PC-3 (cell line): ENCODE measurements at places on chromosomes 6 and 20. TPM values are rescaled to one million over a fixed set of nuclear protein-coding genes. Genes with fewer than 3 reads are reported as not detected.

- DNase-seq, result no peak
Observed at GRCh38 chr6:119184008-119184648, 105.7 kb upstream of the FAM184A start.

DNA sequence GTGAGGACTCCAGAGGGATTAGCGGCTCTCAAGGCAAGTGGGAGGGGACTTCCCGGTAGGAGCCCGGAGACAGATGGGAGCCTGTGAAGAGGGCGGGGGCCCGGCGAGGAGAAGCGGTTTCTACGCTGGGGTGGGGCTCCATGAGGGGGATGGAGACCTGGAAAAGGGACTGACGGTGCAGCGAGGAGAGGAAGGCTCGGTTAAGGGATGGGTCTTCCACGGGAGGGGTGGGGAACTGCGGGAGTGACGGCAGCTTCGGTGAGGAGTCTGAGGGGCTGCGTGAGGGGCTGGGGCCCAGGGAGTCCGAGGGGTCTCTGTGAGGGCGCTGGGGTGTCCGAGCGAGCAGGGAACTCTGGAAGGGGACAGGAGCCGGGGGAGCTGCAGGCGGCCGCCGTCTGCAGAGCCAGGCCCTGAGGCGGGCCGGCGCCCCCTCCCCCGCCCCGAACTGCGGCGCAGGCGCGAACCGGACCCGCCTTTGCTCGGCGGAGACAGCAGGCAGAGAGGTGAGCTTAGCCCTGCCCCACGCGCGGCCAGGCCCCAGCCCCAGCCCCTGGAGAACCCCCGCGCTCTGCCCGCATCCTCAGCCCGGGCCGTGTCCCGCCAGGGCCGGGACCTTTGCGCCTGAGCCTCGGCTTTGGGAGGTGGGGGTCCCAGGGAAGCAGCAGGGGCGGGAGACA is at the start of gene NRSN2:
NRSN2 (plus strand) TSS at position 472 of the 677 bp plus-strand sequence. CDS start 2,533 bp downstream, outside the sequence.
- DNase-seq, result peak; percentile 65

The EMILIN3 gene
- not detected in 2 replicates for total RNA-seq

DNA sequence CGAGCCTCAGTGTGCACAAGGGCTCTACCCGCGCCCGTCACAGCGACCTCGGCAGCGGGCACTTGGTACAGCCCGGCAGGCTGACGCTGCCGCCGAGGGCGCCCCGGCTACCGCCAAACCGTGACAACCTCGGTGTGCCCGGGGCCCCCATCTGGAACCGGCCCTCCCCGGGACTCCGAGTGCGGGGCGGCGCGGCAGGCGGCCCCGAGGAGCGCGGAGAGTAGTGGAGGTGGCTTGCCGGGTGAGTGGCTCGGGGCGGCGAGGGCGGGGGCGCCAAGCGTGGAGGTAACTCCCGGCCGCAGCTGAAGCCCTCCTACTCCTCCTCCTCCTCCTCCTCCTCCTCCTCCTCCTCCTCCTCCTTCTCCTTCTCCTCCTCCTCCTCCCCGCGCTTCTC is at the start of gene ISM1:
ISM1 (plus strand) TSS at position 371 of the 394 bp plus-strand sequence. CDS start 503 bp downstream, outside the sequence.
- no peak for DNase-seq

GRCh38 chr20:17485017-17485416 is 46.2 kb downstream of the BFSP1 start:
- DNase-seq, result no peak

- DNase-seq, result no peak
Observed at GRCh38 chr6:35038076-35038475, 103.1 kb downstream of the TCP11 start.

The MED20 gene
- 27.5 and 28.5 TPM in 2 replicates for total RNA-seq

- no peak for DNase-seq
Observed at GRCh38 chr6:154499855-154500589, 10.5 kb downstream of the CNKSR3 start.

DNA sequence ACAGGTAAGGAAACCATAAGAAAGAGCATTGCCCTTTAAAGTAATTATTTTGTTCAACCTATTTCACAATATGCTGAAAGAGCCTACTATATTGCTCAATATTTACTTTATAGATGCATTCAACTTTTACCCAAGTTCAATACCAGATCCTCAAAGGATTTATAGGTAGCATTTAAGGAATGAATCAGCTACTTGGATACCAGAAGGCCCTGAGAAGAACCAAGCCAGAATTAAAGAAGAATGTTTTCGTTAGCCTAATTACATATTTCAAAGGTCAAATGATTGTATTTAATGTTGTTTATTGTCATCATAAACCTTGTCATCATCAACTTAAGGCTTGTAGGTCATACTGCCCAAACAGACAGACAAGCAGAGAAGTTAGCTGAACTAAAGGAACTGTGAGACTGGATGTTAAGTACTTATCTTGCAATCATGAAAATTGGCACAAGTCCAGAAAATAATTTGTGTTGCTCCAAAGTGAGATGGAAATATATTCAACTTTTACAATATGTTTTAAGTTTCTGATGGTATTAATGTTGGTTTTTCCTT is 636.7 kb downstream of the RFPL4B start:
- peak; percentile 49 for DNase-seq

DNA sequence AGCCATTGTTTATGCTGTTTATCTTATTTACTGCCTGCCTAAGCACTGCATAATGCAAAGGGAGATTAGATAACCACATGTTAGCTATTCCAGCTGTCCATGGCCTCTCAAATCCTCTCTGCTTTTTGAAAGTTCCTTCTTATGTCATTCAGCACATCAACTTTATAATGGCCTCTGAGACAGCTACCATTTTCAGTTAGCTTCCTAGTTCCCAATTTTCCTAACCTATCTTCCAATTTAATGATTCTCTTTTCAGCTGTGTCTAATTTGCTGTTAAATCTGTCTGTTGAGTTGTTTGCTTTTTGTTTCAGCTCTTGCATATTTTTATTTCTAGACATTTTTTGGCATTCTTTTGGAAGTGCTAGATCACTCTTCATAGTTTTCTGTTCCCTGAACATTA is 173.4 kb upstream of the PLCB4 start:
- no peak for DNase-seq

The OLIG3 gene
- total RNA-seq, result not detected in 2 replicates

- peak; percentile 59 for DNase-seq
Observed at GRCh38 chr20:49385465-49385864, 97.0 kb downstream of the KCNB1 start.

- no peak for DNase-seq
Observed at GRCh38 chr6:51954681-51955080, 132.7 kb downstream of the PKHD1 start.

DNA sequence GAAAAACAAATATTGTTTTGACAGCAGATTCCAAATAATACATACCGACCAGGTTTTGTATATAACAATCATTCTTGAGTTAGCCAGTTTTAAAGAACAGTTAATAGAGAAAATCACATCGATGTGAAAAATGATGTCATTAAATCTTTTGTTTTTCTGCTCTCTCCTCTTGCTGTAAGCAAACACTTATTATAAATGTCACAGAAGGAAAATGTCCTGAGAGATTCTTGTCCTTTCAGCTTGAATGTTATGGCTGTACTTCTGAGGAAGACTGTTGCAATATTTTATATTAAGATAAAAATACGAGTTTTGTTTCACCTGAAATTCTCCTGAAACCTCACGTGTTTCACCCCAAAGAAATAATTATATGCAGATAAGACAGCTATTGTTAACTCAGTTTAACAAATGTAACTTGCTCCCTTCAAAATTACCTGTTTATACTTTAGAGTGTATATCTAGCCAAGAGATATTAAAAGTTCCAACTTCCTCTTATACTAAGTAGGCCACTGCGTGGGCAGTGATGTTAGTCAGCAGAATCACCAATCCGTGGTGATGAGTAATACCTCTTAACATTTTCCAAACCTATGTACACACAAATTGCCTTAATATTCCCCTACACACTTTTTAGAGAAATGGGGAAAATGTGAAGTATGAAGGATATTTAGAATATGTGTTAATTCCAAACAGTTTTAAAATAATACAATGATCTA is 1111.4 kb upstream of the CITED2 start:
- DNase-seq, result peak; percentile 86
